ENCODE measurements at places on chromosomes 5 and 9.

DNA sequence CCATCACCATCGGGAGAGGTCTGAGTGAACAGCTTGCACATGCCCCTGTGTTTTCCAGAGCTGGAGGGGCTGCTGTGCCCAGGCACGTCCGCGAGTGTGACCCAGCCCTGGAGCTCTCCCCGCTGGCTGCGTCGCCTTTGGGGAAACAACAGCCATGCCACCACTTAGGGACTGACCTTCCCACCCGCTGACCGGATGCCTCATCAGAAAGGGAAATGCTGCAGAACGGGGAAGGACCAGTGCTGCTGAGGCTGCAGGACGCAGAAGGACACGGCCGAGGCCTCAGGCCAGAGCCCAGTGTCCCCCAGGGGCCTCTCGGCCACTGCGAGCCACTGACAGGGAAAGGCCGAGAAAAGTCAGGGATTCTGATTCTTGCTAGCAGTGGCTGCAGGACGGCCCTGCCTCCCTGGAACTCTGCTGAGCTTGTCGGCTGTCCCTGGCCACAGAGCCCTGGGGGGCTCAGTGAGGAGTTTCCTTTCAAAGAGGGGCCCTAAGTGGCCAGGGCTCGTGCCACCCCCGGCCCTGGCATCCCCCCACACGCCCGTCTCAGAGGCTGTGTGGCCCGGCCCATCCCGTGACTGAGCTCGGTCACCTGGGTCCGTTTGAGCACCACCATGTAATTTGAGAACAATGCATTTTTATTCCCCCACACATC, 130.8 kb downstream of the ZNF354C start:
- DNase-seq, result no peak

- no peak for DNase-seq
Observed at GRCh38 chr9:89432986-89433530, 64.9 kb downstream of the SEMA4D start.

DNA sequence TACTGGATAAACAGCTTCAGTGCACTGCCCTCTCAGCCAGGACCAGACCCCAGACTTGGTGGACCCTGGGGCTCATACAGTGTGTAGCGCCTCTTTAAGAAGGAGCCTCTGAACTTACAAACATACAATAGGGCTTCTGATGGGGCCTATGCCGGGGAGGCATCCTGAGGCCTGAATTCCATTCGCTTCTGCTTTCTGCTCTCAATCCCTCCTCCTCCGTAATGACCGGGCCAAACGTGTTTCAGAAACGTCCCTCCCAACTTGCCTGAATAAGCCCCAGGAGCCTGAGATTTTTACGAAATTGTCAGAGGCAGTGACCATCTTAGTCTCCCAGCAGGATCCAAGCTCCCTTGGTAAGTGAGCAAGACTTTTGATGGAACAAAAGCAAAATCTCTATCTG, 128.1 kb upstream of the BOD1 start:
- no peak for DNase-seq

DNA sequence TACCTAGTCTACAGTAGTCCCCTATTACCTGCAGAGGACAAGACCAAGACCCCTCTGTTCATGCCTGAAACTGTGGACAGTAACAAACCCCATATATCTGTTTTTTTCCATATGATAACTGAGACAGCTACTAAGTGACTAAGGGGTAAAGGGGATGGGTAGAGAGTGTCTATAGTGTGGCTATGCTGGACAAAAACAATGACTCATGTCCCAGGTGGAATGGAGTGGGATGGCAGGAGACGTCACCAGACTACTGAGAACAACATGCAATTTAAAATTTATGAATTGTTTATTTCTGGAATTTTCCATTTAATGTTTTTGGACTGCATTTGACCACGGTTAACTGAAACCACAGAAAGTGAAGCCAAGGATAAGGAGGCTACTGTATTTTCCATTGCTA, 171.8 kb downstream of the AGTPBP1 start:
- DNase-seq, result no peak

- DNase-seq, result no peak
Observed at GRCh38 chr9:131854334-131854733, 114.5 kb upstream of the RAPGEF1 start.

DNA sequence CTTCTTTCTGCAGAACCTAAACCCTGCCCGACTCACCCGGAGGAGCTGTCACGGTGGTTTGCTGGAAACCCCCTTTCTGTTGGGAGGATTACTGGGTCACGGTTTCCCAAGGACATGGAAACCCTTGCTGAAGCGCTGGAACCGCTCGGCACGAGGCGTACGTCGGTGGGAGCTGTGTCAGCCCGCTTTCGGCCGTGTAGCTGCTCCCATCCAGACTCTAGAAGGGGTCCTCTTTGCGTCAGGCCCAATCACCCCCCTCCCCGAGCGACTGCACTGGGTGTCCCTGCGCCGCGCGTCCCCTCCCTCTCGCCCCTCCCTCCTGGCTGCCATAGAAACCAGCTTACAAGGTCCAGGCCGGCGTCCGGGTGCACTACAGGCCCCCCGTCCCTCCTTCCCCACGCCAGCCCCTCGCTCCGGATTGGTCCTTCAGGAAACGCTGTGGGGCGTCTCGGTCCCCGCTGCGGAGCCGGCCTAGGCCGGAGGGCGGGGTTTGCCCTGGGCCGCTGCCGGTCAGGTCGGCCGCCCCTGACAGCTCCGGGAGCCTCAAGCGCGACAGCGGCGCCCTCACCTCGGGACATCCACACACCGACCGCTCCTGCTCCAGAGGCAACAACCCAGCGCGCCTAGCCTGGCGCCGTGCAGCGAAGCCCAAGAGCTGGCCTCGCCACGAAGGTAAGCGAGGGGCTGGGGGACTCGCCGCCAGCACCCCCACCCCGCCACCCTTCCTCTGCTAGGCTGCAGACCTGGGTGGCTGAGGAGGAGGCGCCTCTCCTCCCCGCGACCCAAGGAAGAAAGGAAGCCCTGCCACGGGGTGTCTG, at the start of gene NIM1K:
Gene NIM1K, plus strand, starts transcription at position 486 of the 818 bp plus-strand sequence. CDS start 53,551 bp downstream, outside the sequence.
- no peak for DNase-seq

DNA sequence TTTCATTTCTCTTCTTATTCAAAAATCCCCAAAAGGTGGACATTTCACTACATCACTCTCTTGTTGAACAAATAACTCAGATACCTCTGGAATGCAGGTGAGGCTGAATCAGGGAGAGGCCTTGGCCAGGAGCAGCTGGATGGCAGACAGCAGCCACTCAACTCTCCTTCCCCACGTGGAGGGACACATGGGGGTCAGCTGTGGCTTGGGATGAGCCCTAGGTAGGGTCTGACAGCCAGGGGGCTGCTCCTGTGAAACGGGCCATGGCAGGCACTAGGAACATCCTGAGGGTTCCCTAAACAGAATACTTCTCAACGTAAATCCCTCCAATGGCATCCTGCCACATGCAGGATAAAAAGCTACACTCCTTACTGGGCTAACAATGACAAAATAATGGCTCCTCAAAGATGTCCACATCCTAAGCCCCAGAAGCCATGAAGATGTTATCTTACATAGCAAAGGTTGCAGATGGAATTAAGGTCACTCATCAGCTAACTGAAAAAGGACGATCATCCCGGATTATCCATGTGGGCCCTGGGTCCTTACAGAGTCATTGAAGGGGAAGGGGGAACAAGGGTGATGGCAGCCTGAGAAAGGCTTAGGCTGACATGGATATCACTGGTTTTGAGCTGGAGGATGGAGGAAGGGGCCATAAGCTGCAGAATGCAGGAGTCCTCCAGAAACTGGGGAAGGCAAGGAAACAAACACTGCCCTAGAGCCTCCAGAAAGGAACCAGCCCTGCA, 31.4 kb upstream of the S1PR3 start:
- DNase-seq, result no peak

DNA sequence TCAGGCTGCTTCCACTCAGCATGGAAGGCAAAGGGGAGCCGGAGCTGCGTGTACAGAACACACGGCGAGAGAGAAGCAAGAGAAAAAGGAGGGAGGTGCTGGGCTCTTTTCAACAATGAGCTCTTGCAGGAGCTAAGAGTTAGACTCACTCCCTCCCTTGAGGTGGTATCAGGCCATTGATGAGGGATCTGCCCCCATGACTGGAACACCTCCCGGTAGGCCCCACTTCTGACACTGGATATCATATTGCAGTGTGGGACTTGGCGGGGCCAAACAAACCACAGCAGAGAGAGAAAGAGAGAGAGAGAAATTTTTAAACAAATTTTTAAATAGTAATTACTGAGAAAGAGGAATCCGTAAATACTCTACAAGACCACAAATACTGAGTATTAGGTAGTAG, 182.2 kb downstream of the TRIO start:
- no peak for DNase-seq

- no peak for DNase-seq
Observed at GRCh38 chr9:38644601-38645000, 24.2 kb upstream of the ANKRD18A start.

DNA sequence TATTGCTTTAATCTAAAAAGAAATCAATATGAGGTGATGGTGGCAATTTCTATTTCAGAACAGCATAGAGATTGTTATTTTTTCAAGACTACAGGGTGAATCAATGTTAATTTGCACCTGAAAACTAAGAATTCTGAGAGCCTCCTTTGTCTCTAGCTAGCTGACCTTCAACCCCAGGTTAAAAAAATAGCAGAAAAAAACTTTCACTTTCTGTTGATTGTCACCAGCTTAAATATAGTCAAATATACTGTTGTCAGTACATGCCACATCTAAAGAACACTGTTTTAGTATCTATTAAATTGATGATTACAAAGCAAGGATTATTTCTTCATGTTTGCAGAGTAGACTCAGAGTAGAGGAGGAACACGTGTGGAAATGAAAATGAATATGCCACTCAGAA, 1371.4 kb downstream of the MAT2B start:
- DNase-seq, result no peak

DNA sequence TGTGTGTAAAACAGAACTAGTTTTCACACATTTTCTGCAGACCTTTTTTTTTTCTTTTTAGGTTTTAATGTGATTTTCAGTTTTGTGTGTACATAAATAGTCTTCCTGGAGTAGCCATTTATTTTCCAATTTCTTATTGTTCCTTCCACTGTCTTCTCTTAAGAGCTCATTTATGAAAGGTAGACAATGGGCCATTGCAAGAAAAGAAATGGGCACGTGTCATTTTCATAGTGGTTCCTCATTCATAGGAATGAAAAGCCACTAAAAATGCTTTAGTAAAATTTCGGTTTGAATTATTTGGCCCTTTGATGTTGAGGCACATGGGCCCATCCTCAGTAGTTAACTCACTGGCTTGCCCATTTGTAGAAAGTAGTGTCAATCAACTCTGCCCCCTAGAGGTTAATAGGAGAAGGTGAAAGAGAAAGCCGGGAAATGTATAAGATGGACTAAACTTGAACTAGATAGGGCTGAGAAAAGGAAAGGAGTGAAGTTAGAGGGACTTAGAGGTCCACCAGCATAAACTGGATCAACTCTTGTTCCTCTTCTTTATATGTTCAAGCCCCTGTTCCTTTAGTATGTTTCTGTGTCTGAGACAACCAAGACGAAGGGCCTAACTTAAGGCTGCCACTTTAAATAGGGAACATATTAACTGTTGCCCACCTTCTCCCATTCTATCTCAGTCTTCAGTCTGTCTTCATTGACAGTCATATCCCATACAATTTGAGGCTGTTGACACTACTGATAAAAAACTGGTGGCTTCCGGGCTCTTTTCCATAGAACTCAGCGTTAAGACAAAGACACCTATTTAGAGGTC, 72.6 kb downstream of the SMARCA2 start:
- DNase-seq, result no peak

DNA sequence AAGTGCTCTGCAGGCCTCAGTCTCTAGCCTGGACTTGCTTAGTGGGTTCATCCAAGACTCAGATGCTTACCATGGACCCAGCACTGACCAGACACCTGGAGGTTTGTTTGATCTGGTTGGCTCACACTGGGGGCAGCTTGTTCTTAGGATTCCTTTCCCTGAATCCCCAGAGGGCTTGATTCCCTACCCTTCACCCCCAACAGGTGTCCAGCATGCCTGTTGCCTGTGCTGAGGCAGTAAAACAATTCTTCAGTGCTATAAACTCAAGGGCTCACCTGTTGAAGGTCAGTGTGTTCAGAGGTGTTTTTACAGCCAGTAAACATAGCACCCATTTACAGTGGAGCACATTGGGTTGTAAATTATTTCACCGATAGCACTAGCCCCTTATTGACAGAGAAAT, 123.8 kb upstream of the KLF4 start:
- no peak for DNase-seq

DNA sequence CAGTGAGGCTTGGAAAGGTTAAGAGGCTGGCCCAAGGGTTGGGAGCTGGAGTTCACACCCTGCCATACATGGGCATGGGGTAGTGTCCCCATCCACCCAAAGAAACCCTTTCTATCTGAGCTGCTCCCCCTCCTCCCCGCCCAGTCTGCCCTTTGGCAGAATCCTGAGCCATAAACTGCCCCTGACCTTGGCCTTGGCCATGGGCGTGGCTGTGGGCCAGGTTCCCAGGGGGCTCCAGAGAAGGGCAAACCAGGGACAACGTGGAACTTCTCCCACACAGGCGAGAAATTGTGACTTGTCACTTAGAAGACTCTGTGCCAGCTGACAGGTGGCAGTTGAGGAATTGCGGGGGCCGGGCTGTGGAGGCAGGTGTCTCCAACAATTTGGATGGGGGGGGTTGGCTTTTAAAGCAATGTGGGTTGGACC, 4.8 kb downstream of the FAM78A start:
- DNase-seq, result no peak

DNA sequence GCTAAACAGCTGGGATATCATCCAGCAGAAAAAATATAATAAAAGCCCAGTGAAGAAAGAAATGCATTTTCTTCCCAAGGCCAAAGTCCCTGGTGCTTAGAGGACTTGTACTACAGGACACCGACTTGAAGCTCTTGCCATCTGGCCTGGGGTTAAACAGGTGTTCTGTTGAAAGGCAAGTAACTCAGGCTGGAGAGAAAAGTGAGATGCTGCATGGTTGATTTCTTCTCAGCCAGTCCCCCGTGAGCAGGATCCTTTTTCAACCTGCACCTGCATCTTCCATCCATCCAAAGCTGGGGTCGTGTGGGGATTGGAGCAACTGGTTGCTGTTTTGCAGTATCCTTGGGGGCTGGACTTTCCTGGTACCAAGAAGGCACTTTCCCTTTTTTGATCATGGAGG, 146.1 kb upstream of the RPS23 start:
- DNase-seq, result no peak

DNA sequence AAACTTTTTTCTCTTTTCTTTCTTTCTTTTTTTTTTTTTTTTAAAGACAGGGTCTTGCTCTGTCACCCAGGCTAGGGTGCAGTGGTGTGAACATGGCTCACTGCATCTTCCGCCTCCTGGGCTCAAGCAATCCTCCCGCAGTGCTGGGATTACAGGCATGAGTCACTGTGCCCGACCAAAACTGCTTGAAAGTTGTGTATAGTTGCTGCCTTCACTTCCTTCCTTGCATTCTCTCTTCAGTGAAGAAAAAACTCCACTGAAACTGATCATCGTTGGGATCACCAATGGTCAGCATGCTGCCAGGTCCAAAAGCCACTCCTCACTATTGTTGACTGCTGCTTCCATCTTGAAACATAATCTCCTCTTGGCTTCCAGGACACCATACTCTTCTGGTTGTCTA, 66.6 kb upstream of the CTNNA1 start:
- DNase-seq, result no peak

- DNase-seq, result no peak
Observed at GRCh38 chr5:41416336-41416735, 94.1 kb downstream of the PLCXD3 start.

- DNase-seq, result no peak
Observed at GRCh38 chr5:137344723-137345322, 154.3 kb downstream of the SPOCK1 start.

- DNase-seq, result no peak
Observed at GRCh38 chr5:148864113-148864841, 37.9 kb downstream of the ADRB2 start.

GRCh38 chr5:107293541-107294210, 377.1 kb downstream of the EFNA5 start:
- DNase-seq, result no peak
